HepG2 (cell line): ENCODE measurements at places on chromosomes 13 and 19.

DNA sequence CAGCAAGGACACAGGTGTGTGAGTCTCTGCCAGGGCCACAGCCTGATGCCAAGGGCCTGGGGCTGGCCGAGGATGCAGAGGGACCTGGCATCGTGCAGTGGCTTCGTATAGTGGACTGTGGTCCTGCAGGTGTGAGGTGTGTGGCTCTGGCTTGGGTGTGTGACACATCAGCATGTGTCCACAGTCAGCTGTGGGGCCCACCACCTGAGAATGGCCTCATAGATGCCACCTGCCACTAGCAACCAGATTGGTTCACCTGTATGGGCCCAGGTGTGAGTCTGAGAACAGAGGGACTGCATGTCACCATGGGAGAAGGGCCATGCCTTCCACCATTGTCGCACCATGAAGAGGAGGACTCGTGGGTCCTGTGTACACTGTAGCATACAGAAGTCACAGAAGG lies 2.4 kb downstream of the PPP1R14A start:
- H3K4me1 ChIP-seq, result peaks cover 24% of the 10 kb centered on the region
- H3K4me3 ChIP-seq, result no peak overlapping the region
- H3K36me3 ChIP-seq, result no peaks in the 10 kb centered on the region

GRCh38 chr13:43908156-43909126 lies 28.7 kb downstream of the LACC1 start:
- no peaks in the 10 kb centered on the region for H3K27me3 ChIP-seq
- DNase-seq, result peak; percentile 20
- no peaks in the 10 kb centered on the region for H3K4me1 ChIP-seq
- no peak overlapping the region for H3K27ac ChIP-seq
- no peak overlapping the region for H3K4me3 ChIP-seq

DNA sequence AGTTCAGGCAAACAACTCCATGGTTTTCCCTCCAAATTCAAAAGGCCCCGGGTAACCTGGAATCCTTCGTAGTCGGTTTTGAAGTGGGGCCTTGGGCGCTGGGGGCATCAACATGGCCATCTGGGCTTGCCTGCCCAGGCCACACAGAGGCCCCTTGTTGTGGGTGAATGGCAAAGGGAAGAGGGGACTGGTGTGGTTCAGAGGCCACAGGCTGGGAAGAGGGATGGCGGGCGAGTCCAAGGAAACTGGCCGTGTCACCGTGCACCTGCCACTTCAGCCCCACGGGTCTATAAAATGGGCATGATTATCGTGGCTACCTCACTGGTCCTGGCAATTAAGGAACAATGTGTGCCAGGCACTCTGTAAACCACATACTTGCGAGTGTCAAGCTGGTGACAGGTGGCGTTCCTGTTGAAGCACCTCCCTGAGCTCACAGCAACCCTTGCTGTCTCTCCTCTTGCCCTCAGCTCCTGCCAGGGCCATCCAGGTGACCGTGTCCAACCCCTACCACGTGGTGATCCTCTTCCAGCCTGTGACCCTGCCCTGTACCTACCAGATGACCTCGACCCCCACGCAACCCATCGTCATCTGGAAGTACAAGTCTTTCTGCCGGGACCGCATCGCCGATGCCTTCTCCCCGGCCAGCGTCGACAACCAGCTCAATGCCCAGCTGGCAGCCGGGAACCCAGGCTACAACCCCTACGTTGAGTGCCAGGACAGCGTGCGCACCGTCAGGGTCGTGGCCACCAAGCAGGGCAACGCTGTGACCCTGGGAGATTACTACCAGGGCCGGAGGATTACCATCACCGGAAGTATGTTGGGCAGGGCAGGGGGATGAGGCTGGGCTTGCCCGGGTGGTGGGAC lies 1.3 kb downstream of the LSR start:
- no peaks in the 10 kb centered on the region; the same call in 2 of the 3 replicates for H3K27me3 ChIP-seq
- no peak overlapping the region for H3K27ac ChIP-seq
- H3K4me1 ChIP-seq, result peaks cover 54% of the 10 kb centered on the region
- H3K4me3 ChIP-seq, result peak overlapping the region; percentile 92

DNA sequence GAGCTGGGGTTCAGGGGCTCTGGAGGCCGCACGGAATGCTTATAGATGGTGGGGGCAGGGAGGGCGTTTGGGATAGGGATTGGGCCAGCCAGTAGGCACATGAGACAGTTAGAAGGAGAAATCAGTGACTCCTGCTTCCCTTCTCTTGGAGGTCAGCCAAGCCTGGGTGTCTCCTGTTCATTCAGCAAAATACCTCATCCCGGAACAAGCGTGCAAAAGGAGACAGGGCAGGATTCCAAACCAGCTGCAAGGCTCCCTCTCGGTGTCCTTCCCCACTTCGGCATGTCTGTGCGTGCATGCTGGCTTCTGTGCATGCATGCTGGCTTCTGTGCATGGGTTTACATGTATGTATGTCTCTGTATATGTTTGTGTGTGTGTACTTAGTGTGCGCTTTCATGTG lies 37.3 kb upstream of the PEPD start:
- no peaks in the 10 kb centered on the region for H3K4me1 ChIP-seq
- H3K36me3 ChIP-seq, result no peaks in the 10 kb centered on the region
- no peak overlapping the region for H3K27ac ChIP-seq

DNA sequence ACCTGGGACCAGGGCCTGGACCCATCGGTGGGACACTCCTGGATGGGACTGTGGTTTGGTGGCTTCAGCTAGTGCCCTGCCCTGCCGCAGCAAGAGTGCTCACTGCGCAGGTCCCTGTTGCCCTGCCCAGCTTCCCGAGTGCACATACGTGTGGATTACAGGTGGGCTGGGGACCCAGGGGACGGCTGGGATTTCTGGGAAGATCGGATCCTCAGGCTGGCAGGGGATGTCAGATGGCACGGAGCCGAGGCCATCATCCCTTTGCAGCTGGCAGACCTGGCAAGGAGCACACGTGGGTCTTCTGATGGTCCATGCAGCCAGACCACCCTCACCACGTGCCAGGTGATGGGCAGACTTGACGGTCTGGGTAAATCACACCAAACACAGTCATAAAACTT lies 69.3 kb downstream of the CHST8 start:
- no peak overlapping the region for H3K4me3 ChIP-seq
- no peaks in the 10 kb centered on the region for H3K4me1 ChIP-seq

DNA sequence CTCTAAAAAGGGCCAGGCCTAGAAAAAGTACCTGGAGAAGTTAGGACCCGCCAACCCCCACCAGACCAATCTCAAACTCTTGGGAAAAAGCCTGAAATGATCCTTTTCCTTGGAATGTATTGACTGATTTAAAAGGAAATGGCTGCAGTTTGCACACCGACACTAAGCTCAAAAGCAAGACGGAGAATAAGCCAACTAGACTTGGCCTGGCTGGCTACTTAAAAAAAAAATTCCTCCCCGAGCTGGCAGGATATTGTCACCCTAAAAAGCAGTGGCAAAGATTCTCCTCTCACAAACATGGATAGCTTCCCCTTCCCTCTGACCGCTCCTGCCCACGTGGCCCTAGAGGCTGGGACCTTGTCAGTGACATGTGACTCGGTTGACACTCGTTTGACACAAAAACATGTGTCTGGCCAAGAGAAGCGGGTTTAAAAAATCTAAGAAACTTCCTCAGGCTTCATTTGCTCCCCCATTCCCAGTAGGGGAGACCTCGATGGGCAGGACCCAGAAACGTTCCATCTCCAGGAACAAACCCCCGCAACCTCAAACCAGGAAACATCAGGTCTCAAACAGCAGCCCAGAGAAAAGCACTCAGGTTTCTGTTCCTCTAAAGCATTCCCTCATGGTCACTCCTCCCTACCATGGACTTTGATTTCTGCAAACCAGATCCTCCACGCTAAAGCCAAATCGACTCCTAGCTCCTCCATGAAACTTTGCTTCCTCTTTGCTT lies 1.3 kb downstream of the RFX1 start:
- no peaks in the 10 kb centered on the region; the same call in 2 of the 3 replicates for H3K36me3 ChIP-seq
- DNase-seq, result peak; percentile 58
- peaks cover 19% of the 10 kb centered on the region for H3K4me1 ChIP-seq
- H3K4me3 ChIP-seq, result peak overlapping the region; percentile 28
- H3K27me3 ChIP-seq, result no peaks in the 10 kb centered on the region
